ENCODE measurements at places on chromosomes 12 and 14. TPM values are rescaled to one million over a fixed set of nuclear protein-coding genes. Genes with fewer than 3 reads are reported as not detected.

Gene PTPRB
- total RNA-seq = 1.3 TPM

Gene GCH1
- total RNA-seq = 15.0 TPM

Gene NUBPL
- total RNA-seq = 21.4 TPM

Gene PLEKHH1
- total RNA-seq = 33.9 TPM

Gene GPR84
- total RNA-seq = not detected

Gene TSPAN11
- total RNA-seq = 3.6 TPM

Gene IL22
- not detected for total RNA-seq

Measured in GM23338 (cell line).